ENCODE measurements at places on chromosomes 4 and X. TPM values are rescaled to one million over a fixed set of nuclear protein-coding genes. Genes with fewer than 3 reads are reported as not detected.

DNA sequence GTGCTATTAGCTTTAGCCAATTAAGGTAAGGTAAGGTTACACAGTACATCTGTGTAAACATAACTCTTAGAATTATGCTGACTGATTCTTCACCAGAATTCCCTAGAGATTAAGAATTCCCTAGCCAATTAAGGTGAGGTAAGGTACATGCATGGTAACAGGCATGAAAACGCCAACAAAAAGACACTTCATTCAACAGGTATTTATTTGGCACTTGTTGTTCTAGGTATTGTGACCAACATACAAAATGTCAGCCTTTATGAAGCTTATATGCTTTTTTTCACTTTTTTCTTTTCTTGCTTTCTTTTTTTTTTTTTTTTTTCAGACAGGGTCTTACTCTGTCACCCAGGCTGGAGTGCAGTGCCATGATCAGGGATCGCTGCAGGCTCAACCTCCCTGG is 47.2 kb downstream of the EDNRA start:
- H3K27ac ChIP-seq = no peak overlapping the region
- DNase-seq = no peak
- no peaks in the 10 kb centered on the region for H3K36me3 ChIP-seq

GRCh38 chr4:26873391-26874026 is 12.9 kb downstream of the STIM2 start:
- peak overlapping the region; percentile 58 for H3K27ac ChIP-seq
- H3K27me3 ChIP-seq = no peaks in the 10 kb centered on the region
- H3K4me1 ChIP-seq = peaks cover 40% of the 10 kb centered on the region
- H3K4me3 ChIP-seq = peak overlapping the region; percentile 41
- H3K36me3 ChIP-seq = no peaks in the 10 kb centered on the region

GRCh38 chr4:112552668-112553067 is 36.7 kb upstream of the NEUROG2 start:
- no peaks in the 10 kb centered on the region for H3K36me3 ChIP-seq
- H3K4me1 ChIP-seq = no peaks in the 10 kb centered on the region
- H3K27me3 ChIP-seq = no peaks in the 10 kb centered on the region

GRCh38 chrX:17737986-17738713 is 857 bp downstream of the SCML1 start:
- peaks cover 6% of the 10 kb centered on the region for H3K4me1 ChIP-seq
- H3K36me3 ChIP-seq = no peaks in the 10 kb centered on the region
- H3K4me3 ChIP-seq = peak overlapping the region; percentile 65
- H3K27ac ChIP-seq = peak overlapping the region; percentile 68
- H3K27me3 ChIP-seq = no peaks in the 10 kb centered on the region

DNA sequence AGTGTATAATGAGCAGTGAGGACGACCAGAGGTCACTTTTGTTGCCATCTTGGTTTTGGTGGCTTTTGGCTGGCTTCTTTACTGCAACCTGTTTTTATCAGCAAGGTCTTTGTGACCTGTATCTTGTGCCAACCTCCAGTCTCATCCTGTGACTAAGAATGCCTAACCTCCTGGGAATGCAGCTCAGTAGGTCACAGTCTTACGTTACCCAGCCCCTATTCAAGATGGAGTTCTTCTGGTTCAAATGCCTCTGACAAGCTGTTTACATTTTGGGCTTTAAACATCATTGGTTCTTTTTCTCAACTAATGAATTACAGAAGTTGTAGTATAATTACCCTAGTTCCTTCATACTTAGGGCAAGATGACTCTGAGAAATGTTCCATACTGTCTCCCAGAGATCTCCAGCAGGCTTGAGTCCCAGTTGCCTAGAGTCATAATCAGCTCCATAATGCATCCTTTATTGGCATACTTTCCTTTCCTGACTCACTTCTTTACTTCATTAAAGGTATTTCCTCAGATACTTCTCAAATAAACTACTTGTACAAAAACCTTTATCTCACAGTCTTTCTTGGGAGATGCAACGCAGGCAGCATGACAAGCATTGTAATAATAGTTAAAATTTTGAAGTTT is 136.5 kb downstream of the KDM6A start:
- no peaks in the 10 kb centered on the region for H3K4me1 ChIP-seq
- no peak overlapping the region for H3K27ac ChIP-seq

- no peaks in the 10 kb centered on the region for H3K4me1 ChIP-seq
- H3K4me3 ChIP-seq = no peak overlapping the region
- no peaks in the 10 kb centered on the region for H3K36me3 ChIP-seq
- no peak overlapping the region for H3K27ac ChIP-seq
These were observed 163.2 kb downstream of the FRAS1 start for GRCh38 chr4:78220283-78220682.

DNA sequence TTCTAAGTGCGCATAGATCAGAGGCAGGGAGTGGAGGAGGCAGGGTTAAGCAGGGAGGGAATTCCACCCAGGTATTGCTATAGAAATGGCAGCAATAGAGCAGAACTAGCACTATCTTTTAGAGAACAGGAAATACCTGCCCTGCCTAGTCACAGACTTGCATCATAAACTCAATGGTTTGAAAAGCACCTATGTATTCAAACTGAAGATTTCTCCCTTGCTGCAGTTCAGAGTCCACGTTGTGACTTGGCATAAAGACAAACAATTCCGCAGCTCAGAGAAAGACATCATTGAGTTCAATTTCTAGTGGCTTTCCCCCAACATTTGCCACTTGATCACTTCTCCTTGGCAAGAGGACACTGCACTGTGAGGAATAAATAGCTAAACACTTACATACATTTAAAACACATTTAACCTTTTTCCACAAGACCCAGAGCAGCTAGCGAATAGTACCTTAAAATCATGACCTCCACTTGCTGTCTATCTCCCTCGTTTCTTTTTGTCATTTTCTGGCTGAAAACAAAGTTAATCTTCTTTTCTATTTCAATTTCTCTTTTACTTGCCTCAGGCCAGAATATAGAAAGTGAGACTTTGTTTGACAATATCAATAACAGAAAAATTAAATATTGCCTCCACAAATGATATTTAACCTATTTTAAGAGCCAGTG is 42.4 kb downstream of the SLC7A11 start:
- no peak overlapping the region for H3K27ac ChIP-seq
- no peak for DNase-seq
- H3K4me3 ChIP-seq = no peak overlapping the region
- H3K27me3 ChIP-seq = no peaks in the 10 kb centered on the region
- no peaks in the 10 kb centered on the region for H3K4me1 ChIP-seq

- H3K27me3 ChIP-seq = no peaks in the 10 kb centered on the region
- no peaks in the 10 kb centered on the region for H3K4me1 ChIP-seq
- H3K27ac ChIP-seq = no peak overlapping the region
- DNase-seq = no peak
These were observed 331.4 kb downstream of the ARHGAP24 start for GRCh38 chr4:85806334-85806733.

- H3K4me3 ChIP-seq = no peak overlapping the region
- no peak overlapping the region for H3K27ac ChIP-seq
- no peak for DNase-seq
- H3K27me3 ChIP-seq = no peaks in the 10 kb centered on the region
- no peaks in the 10 kb centered on the region for H3K36me3 ChIP-seq
These were observed 118.5 kb downstream of the MFAP3L start for GRCh38 chr4:169907705-169908104.

DNA sequence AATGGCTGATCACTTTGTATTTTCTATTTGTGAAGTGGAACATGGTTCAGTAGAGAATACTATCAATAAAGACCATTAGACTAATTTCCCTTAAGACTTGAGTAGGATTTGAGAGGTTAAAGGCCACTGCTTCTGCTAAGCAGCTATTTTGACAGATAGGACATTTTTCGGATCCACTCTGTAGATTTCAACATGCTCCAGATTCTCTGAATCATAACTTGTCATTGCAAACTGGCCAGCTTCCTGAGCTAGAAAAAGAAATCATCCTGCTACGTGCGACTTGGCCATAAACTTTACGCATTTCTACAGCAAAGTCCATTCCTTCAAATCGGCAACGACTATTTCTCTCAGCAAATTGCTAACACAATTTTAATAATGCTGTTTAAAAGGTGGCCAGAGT is 55.2 kb downstream of the MGST2 start:
- H3K27ac ChIP-seq = no peak overlapping the region
- no peak for DNase-seq
- no peak overlapping the region for H3K4me3 ChIP-seq

- H3K4me1 ChIP-seq = no peaks in the 10 kb centered on the region
- no peak overlapping the region for H3K27ac ChIP-seq
- H3K27me3 ChIP-seq = no peaks in the 10 kb centered on the region
- H3K36me3 ChIP-seq = no peaks in the 10 kb centered on the region
- H3K4me3 ChIP-seq = no peak overlapping the region
These were observed 19.1 kb upstream of the MAD2L1 start for GRCh38 chr4:120085705-120086104.

DNA sequence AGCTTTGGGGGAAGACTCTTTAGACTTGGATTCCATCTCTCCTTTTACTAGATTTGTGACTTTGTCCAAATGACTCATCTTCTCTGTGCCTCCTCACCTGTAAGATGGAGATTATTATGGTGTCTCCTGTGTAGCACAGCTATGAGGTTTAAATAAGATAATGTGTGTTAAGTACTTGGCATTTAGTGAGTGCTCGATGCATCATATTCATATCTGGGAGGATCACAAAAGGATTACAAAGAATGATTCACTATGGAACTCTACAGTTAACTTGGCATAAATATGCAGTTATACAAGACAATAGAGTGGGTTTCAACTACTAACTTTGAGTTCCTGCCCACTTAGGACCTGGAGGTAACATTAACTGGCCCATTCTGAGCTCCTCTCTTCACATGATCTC is 2.3 kb downstream of the GBA3 start:
- DNase-seq = no peak
- H3K27ac ChIP-seq = no peak overlapping the region
- no peak overlapping the region for H3K4me3 ChIP-seq
- H3K36me3 ChIP-seq = no peaks in the 10 kb centered on the region

DNA sequence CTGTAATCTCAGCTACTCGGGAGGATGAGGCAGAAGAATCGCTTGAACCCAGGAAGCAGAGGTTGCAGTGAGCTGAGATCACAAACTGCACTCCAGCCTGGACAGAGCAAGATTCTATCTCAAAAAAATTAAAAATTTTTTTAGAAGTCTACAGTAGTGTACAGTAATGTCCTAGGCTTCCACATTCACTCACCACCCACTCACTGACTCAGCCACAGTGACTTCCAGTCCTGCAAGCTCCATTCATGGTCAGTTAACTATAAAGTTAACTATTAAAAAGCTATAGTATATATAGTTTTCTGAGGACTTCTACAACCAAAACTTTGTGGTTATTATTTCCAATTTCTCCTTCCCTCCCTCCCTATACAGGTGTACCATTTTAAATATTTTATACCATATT is 34.7 kb upstream of the NEUROG2 start:
- H3K4me1 ChIP-seq = no peaks in the 10 kb centered on the region
- H3K4me3 ChIP-seq = no peak overlapping the region
- H3K27me3 ChIP-seq = no peaks in the 10 kb centered on the region
- no peak overlapping the region for H3K27ac ChIP-seq

DNA sequence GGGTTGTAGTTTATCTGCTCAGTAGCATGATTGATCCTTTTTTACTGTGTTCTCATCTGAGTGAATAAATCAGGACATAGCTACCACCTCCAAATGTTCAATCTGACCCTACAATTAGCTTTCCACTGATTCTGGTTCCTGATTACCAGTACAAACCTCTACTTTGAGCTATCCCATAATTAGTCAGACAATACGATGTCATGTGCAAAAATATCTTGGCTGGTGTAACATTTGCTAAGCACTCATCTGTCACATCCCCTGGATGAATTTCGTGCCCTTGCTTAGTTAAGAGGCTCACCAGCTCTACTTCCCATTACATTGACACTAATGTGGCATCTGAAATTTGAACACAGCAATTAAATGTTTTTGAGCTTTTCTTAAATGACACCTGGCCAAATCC is 1101.0 kb upstream of the PCDH7 start:
- H3K36me3 ChIP-seq = no peaks in the 10 kb centered on the region
- H3K4me1 ChIP-seq = no peaks in the 10 kb centered on the region
- H3K27me3 ChIP-seq = no peaks in the 10 kb centered on the region
- no peak overlapping the region for H3K27ac ChIP-seq
- H3K4me3 ChIP-seq = no peak overlapping the region

GRCh38 chr4:85489273-85489981 is 14.5 kb downstream of the ARHGAP24 start:
- DNase-seq = no peak
- H3K27ac ChIP-seq = no peak overlapping the region
- H3K4me1 ChIP-seq = no peaks in the 10 kb centered on the region
- H3K36me3 ChIP-seq = no peaks in the 10 kb centered on the region
- no peak overlapping the region for H3K4me3 ChIP-seq
- H3K27me3 ChIP-seq = no peaks in the 10 kb centered on the region

DNA sequence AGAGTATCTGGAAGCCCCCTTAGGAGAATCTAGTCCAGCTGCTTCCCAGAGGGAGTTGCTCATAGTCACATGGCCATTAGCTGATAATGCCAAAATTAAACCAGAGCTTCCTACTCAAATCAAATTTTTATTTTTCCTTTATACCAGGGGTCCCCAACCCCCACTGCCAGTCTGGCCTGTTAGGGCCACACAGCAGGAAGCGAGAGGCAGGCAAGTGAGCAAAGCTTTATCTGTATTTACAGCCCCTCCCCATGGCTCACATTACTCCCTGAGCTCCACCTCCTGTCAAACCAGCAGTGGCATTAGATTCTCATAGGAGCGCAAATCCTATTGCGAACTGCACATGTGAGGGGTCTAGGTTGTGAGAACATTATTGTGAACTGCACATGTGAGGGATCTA is 19.2 kb upstream of the TNIP3 start:
- no peaks in the 10 kb centered on the region for H3K27me3 ChIP-seq
- H3K4me3 ChIP-seq = peak overlapping the region; percentile 96
- no peaks in the 10 kb centered on the region for H3K36me3 ChIP-seq
- peak overlapping the region; percentile 91 for H3K27ac ChIP-seq
- no peak for DNase-seq

Gene ZDHHC9
- 2.4 TPM for total RNA-seq

Gene TET2
- total RNA-seq = 53.2 TPM

Gene SMPX
- total RNA-seq = not detected

Gene CYTL1
- 0.54 TPM for total RNA-seq

Gene EDNRA
- not detected for total RNA-seq

Gene CT45A3
- not detected for total RNA-seq

Gene DACH2
- not detected for total RNA-seq

Gene MAGED4
- 0.49 TPM for total RNA-seq

Gene PUDP
- total RNA-seq = 14.9 TPM

Gene CDX4
- not detected for total RNA-seq

Measured in CD4-positive, CD25-positive, alpha-beta regulatory T cell (primary cell).